HCEC 1CT (cell line): ENCODE measurements at places on chromosomes 1 and 21.

DNA sequence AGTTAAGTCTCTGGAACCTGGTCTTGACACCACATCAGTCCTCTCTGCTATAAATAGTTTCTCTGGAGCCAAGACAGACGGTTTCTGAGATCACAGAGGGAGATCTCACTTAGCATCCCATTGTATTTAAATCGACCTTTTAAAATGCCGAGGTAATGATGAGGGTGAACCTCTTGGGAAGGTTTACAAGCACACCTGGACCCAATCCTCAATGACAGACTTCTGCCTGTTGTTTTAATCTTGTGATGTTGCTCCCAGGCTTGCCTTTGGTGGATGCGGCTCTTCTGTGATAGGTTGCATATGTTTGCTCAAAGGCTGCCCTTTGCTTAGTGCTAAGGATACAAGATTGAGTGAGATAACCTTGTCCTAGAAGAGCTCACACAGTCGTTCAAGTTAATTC, 104.6 kb upstream of the L1TD1 start:
- no peak for DNase-seq

DNA sequence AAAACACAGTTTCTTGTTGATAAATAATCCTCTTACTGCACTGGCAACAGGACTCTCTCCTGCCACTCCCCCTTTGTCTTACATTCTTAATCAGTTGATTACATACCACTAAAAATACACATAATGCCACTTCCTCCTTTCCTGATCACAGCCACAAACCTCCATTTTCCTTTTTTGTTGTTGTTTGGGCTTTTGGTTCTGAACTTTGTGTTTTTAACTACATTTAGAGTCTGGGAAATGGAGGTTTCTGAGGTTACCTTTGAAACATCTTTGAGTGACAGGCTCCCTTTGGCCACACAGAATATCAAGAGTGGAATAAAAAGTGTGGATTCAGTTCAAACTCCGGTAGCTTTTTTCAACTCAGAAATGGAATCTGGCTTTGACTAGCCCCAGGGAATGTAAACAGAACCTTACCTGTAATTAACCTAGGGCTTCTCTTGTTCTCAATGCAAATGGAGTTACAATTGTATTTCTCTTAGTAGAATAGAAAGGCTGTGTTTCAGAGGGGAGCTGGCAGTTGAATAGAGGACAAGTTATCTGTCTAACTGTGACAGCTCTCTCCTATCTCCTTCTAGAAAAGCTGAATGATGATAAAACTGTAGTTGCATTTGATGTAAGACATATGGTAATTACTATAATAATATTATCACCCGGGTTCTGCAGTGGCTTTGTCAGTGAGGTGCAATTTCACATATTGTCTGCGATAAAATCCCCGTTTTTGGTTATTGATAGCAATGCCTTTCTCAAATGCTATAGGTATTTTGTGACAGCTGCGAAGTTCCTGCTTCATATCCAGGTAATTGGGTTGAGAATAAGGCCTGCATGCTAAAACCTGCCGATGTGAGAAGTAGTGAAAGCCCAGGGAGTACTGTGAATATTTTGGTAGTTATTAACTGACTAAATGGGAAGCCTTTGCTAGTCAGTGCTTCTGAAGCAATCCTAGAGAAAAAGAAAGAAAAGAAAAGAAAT, 66.9 kb downstream of the ST6GALNAC5 start:
- no peak for DNase-seq

- DNase-seq: no peak
Observed at GRCh38 chr1:41918450-41919043, at the start of gene HIVEP3. TSS of gene HIVEP3 (minus strand) at chr1:41918922.

DNA sequence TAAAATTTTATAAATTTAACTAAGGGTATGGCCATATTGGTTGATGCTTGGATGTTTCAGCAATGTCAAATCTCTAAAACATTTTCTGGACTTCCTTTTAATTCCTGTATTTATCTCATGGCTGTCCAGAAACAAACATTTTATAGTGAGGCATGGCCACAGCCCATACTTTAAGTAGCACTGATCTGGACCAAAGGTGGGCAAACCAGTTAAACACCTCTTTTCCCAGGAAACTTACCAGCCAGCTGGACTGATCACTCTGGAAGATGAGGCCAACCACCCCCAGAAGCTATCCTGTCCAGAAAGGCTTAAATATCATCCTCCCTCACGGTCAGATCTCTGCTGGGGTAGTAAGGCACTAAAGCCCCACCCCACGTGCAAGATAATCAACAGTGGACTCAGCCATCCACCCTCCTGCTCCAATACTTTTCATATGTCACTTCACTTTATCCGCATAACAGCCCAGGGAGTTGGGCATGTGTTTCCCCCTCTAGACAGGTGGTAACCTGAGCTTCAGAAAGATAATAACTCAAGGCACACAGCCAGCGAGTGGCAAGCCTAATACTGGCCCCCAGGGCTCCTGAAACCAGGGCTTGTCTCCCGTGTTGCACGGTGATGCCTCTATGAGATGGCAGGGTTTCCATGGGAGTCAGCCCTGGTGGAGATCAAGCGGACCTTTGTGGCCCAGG, 120.5 kb upstream of the NGF start:
- no peak for DNase-seq

DNA sequence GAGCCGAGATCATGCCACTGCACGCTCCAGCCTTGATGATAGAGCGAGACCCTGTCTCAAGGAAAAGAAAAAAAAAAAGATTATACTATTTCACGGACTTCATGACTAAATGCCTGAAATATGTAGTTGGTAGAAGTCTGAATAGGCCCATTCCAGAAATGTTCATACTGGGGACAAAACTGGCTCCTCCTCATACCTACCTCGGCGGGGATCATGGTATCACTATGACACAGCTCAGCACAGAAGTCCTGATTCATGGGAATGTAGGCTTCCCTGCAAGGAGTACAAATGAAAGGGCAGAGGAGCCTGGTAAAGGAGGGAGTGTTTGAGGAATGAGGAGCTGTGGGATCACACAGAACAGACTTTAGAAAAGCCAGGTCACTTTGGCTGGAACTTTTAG, 5.0 kb downstream of the SPATA46 start:
- DNase-seq: no peak

- DNase-seq: no peak
Observed at GRCh38 chr1:21237446-21238088, 52.7 kb downstream of the ECE1 start.

DNA sequence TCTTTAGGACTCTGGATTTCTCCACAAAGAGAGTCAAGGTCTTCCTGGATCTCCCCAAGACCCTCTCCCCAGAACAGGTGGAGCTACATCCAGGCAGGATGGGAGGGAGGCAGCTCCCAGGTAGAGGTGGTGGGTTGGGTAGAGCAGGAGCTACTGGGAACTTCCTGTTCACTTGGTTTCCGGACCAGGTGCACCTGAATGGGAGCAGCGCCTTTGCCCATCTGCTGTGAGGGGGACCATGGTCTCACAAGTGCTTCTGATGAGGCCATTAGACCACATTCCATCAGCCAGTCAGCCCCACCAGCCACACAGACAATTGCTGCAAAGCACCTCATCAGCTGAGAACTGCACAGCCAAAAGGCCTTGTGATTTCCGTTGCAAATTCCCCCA, 188.8 kb downstream of the MATN1 start:
- no peak for DNase-seq

DNA sequence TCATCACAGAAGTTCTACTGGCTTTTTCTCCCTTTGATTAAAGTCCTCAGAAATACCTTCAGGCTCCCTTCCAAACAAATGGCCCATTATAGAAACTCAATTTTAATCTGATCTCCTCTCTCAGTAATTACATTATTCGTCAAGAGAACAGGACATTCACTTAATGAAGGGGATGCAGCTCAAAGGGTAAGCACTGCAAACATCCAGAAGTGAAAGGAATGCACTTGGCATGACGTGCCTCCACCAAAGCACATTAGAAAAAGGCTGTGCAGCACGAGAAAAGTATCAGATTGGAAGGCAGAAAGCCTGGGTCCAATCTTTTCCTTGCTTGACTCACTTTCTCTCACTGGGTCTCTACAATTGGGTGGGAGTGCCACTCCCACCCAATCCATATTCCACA, 222.6 kb upstream of the BEND5 start:
- DNase-seq: no peak

- DNase-seq: peak; percentile 94
Observed at GRCh38 chr1:212179394-212180076, 105.7 kb upstream of the PPP2R5A start.

- DNase-seq: no peak
Observed at GRCh38 chr1:227770812-227771211, 35.6 kb downstream of the SNAP47 start.

DNA sequence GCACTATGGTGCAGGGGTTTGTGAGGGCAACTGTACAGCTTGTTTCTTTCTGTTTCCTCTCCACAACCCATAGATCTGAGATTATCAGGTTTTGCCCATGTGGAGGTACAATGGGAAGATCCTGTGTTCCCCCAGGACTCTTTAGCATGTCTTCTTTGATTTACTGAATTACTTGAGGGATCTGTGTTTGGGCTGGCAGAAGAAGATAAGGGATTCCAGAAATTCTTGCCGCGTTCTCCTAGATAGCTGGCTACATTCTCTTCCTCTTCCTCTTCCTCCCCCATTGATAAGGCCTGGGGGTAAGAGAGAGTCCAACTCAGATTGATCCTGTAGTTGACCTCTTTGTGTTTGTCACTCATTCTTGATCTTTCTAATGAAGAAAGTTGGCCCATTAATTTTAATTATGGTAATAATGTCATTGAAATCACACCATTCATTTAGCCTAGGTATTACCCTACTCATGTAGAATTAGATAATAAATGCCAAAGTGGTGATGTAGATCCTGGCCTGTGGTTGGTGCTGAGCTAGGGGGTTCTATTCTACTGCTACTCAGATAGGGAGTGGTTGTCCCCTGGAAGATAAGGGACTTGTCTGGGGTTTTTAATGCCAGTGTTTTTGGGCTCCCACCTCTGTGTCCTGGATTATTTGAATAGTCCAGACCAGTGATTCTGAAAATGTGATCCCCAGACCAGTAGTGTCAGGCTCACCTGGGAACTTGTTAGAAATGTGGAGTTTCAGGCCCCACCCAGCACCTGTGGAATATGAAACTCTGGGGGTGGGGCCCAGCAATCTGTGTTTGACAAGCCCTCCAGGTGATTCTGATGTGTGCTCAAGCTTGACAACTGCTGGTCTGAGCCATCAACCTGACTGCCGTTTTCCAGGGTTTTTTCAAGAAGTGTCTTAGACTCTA, 122.2 kb downstream of the NOS1AP start:
- no peak for DNase-seq

GRCh38 chr21:45219517-45219916, 68.2 kb downstream of the POFUT2 start:
- no peak for DNase-seq

DNA sequence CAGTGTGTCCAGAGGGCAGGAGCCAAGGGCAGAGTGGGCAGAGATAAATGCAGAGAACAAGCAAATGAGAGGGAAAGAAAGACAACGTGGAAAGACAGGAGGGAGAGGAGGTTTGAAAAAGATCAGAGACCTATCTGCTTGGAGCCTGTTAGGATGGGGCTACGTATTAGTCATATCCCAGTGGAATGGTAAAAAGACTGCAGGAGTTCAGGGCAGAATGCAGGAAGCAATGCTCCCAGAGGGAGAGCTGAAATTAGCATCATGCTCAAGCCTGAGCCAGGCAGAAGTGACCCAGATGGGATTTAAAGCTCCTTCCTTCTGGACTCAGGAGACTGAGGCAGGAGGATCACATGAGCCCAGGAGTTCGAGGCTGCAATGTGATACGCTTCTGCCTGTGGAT, 261.3 kb upstream of the CHRM3 start:
- DNase-seq: no peak

GRCh38 chr1:231162970-231163829, 1.3 kb downstream of the TRIM67 start:
- no peak for DNase-seq

GRCh38 chr1:204094856-204095634, 22.1 kb downstream of the SOX13 start:
- DNase-seq: no peak

GRCh38 chr1:247435030-247435758, 19.2 kb downstream of the NLRP3 start:
- no peak for DNase-seq

- DNase-seq: peak; percentile 79
Observed at GRCh38 chr1:115323366-115324004, 14.6 kb downstream of the NGF start.

DNA sequence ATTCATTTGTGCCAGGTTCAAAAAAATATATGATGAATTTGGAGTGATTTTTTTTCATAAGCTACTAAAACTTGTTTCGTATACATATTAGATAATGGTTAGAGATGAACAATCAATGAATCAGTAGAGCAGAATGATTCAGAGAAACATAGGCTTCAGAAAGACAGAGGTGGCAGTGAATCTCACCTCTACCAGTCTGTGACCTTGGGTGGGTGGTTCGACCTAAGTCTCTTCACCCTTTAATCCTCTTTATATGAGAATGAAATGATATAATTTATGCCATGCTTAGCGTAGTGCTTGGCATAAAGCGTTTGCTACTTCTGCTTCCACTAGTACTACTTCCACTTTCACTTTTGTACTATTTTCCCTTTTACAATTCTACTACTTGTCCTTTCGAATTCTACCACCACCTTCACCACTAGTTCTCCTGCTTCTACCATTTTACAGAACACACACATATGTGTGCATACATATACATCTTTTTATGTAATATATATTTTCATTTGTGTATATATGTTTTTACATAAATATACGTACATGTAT, 45.1 kb downstream of the FYB2 start:
- no peak for DNase-seq

- no peak for DNase-seq
Observed at GRCh38 chr1:93821423-93822144, 57.4 kb downstream of the DNTTIP2 start.

DNA sequence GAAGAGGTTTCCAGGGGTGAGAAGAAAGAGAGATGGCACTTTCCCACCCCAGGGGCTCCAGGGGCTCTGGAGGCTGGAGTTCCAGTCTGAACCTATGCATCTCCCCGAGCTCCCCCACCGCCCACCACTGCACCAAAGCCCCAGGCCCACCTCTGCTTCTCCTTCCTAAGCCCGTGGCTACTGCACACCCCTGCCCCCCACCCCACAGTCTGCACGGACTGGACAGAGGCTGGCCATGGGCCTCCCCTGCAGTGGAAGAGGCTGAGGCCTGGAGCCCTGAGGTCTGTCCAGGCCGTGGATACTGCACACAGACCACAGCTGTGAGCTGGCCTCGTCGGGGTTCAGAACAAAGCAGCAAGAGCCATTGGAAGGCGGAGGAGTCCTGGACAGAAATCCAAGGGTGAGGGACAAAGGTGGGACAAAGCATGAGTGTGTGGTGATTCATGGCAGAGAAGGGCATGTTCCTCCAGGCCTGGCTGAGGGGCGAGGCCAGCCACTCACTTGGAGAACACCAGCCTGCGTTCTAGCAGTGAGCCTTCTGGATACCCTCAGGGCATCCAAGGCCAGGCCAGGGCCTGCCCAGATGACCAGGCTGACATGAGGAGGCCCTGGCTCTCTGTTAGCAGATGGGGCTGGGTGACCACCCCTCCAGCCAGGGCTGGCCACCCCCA, 244.8 kb upstream of the VAMP3 start:
- DNase-seq: no peak
